ENCODE measurements at places on chromosomes 2 and 18.
A peak's percentile ranks its signal among the peaks of the same experiment; 100 is the strongest.

GRCh38 chr2:46554397-46554796 is 75.0 kb downstream of the TMEM247 start:
- no peak for DNase-seq

- DNase-seq, result peak; percentile 93
These were observed 486 bp upstream of the GPR39 start for GRCh38 chr2:132415915-132416722.

GRCh38 chr2:163121483-163121882 is 282.9 kb upstream of the KCNH7 start:
- DNase-seq, result no peak

DNA sequence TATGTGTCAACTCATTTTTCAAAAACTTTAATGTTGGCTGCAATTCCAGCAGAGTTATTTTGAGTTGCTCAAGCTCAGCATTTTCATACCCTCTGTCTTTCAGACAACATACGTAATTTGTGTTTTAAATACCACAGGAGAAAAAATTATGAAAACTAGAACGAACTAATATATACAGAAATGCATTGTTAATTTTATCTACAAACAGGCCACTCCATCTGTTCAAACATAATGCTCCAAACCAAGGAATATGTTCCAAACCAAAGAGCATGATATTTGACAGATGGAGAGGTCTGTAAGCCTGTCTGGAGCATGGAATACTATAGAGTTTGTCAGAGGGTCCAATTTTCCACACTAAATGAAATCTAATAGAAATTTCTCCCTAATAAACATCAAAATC is 536.2 kb upstream of the FSIP2 start:
- no peak for DNase-seq

DNA sequence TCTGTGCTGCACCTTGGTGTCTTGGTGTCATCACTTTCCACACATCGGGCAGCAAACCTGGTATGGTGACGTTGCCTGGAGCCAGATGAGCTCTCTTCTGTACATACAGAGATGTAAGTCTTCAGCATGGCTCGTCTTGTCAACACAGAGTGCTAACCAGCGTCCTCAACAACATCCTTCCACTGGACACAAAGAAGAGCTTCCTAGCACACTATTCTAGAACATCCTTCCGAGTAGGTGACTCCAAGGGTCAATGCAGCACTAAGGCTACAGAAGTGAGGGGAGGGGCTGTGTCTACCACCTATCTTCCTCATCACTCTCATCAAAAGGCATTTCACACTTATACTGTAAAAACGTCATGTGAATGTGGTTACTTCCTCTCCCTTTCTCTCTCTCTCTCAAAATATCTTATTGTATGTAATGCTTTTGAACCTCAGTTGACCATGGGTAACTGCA is 108.1 kb upstream of the SLC1A4 start:
- no peak for DNase-seq

Measured in fibroblast of pulmonary artery (primary cell).